Hematopoietic multipotent progenitor cell treated with erythropoietin and hydrocortisone succinate and interleukin-3 and kit ligand, for 17 days (in vitro differentiated cells): ENCODE measurements at places on chromosomes 3 and 15.

- peak; percentile 8 for DNase-seq
Observed at GRCh38 chr3:17478673-17479072, 263.8 kb downstream of the TBC1D5 start.

DNA sequence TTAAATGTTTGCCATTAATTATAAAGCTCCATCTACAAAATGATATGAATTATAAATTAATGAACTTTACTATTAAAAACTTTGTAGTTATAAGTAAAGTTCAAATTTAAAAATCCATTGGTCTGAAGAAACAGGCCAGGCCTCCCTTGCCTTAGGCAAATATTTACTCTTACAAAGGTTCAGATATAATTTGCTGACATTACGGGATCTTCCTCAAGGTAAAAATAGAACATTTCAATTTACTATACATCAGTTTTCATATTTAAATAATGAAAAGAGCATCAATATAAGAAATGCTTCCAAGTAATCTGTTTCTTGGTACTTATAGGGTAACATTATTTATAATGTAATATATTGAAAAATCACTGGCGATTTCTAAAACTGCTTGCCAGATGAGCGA is 3.7 kb downstream of the CMTM6 start:
- DNase-seq, result no peak

DNA sequence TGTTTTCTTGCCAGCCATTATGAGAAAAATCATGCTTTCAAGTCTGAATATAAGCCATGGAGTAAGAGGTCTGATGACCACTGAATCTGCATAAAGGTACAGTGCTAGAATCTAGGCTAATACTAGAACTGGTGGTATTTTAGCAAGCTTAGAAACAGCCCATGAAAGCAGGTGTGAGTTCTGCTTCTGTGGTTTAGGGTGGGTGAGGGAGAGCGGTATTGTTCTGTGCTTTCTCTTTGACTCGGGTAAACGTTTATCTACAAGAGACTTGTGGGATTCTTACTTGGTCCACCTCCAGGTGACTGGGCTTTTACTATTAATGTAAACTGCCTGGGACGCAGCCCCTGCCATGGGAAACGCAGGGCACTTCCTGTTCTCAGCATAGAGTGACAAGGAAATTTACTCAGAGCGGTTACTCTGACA is 55.2 kb downstream of the PGPEP1L start:
- DNase-seq, result no peak

DNA sequence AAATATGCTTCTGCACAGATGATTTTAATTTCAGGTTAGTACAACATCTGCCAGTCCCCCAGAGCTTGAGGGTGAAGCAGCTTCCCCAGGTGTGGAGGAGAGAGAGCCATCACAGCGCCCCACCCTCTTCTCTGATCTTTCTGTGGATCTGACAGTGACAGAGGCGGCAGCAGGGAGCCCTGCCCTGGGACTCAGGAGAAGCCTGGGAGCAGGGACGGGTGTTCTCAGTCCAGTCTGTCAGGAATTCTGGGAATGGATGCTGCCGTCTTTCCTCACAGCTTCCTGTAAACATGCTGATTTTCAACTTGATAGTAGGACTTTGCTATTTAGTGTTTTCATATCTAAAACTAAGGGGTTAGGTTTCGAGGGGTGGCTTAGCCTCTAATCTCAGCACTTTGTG is 11.4 kb upstream of the RAB8B start:
- DNase-seq, result no peak

DNA sequence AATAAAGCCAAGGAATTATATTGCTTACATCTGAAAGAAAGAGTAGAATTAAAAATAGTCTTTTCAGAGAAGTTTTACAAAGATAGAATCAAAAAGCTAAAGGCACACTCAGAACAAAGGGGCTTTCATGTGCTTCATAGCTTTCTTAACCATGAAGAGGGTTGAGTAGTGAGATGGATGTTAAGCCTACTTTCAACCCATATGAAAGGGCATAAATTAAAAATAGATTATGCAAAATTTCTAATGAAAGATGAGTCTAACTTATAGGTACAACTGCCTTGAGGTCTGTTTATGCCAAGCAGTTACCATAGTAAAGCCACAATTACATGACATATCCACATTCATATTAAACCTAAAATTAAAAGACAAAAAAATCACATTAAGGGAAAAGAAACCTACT is 223.3 kb upstream of the ARHGEF26 start:
- no peak for DNase-seq

DNA sequence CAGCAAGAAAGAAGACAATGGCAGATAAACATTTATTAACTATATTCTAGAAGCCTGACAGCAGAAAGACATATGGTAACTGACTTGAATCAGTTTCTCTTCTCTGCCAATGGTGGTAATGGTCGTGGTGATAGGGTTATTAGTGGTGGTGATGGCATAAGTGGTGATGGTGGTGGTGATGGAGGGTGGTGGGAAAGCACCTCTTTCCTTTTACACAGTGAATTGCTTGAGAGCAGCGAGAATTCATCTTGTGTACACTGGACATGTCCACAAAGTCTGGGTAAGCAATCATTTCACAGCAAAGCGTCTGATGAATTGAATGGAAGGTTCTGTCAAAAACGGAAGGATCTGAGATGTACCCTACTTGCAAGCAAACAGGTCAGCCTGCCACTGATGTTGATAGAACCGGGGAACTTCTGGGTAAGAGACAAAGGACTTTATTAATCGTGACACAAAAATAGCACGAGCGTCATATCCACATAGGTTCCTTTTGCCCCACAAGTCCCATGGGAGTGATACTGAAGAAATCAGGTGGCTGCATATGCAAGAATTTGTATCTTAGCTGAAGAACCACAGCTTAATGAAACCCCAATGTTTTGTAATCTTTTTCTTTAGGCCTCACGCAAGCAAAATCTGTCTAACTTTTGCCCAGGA is 23.5 kb upstream of the TBC1D5 start:
- no peak for DNase-seq

- no peak for DNase-seq
Observed at GRCh38 chr3:62101488-62101887, 271.9 kb downstream of the FEZF2 start.

DNA sequence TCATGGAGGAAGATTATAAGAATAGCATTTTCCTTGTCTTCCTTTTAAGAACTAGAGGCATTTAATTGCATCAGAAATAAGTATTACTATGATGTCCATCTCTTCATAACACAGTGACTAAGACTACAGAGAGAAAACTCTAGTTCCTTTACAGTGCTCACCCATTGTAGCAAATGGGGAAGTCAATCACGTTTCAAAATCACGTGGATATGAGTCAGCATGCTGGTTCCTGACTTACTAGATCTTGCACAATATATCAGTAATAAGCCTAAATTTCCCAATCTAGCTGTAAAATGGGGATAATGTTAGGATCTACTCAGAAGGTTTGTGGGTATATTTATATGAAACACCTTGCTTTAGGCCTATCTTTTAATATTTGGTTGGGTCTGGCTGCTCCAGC is 254.8 kb upstream of the EOMES start:
- no peak for DNase-seq

- DNase-seq, result no peak
Observed at GRCh38 chr15:80323285-80323684, 71.3 kb upstream of the CTXND1 start.

- no peak for DNase-seq
Observed at GRCh38 chr3:57893668-57894067, 114.6 kb upstream of the FLNB start.

DNA sequence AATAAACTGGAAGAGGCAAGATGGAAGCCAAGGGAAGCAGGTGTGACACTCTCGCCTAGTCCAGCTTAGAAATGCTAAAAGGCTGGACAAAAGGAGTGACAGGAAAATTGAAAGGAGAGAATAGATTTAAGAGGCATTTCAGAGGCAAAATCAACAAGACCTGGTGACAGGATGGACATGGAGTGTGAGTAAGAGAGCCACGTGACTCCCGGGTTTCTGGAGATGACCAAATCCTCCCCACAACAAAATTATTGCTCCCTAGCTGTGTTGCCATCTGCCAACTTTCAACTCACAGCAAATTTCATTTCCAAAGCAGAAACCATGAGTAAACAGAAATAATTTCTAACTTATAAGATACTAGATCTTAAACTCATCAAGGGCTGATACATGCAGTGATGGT is 52.6 kb downstream of the MTHFS start:
- DNase-seq, result no peak

GRCh38 chr3:172082269-172082668 is 42.9 kb downstream of the FNDC3B start:
- DNase-seq, result no peak

DNA sequence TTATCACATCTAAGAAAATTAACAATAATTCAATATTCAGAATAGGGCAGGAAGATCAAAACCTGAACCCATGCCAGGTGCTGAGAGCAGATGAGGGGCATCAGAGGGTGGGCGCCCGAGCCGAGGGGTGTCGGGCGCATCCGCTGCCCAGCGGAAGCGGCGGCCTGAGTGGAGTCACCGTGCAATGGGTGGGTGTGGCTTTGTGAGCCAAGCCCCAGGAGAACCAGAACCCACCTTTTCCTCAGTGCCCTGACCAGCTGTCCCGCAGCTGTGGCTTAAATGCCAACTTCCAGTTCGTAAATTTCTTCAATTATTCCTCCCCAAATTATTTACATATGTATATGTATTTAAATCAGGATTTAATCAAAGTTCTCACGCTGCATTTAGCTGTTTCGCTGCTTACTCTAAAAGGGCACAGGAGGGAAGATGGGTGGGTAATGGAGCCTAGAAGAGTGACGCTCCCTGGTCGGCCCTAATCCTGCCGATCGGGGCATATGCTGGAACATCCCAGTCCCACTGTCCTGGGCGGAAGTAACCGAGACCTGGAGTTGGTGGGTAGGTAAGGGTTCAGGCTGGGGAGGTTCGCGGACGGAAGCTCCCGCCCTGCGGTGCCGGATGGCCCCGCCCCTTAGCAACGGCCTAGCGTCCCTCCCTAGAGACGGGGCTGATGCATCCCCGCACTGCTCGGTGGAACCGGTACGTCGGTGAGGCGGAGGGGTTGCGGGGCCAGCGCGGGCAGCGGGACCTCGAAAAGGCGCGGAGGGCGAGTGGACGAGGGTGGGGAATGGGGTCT is 1.3 kb downstream of the DNAH1 start:
- DNase-seq, result no peak

- no peak for DNase-seq
Observed at GRCh38 chr15:71565006-71565405, 245.3 kb upstream of the NR2E3 start.

GRCh38 chr15:59933607-59934006 is 70.5 kb upstream of the FOXB1 start:
- no peak for DNase-seq

GRCh38 chr15:70439880-70440279 is 323.5 kb downstream of the UACA start:
- no peak for DNase-seq

DNA sequence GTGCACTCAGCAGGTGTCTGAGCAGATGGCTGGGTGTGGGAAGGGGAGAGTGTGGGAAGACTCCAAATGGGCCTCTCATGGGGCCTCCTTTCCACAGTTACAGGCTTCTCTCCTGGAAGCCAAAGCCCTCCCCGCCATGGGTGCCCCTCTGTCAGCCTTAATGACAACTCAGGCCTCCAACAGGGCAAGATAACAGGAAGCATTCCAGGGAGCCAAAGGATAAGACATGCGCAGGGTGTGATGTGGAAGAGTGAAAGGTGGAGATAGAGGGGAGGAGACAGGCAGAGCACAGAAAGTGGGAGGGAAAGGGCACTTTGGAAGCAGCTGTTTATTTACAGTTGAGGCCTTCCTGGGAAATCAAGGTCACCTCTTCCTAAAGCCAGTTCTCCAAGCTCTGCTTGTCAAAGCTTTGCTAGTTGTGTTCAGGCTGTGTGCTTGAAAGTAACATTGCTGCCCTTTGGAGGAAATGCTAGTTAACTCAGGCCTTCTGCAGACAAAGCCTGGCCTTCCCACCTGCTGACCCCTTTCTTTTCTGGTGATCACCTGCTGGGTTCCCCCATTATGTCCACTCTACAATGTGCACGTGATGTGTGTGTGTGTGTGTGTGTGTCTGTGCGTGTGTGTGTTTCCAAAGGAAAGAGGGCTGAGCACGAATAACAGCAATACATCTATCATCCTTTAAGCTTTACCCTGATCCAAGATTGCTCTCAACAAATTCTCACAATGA is 35.2 kb upstream of the SMAD3 start:
- DNase-seq, result no peak

DNA sequence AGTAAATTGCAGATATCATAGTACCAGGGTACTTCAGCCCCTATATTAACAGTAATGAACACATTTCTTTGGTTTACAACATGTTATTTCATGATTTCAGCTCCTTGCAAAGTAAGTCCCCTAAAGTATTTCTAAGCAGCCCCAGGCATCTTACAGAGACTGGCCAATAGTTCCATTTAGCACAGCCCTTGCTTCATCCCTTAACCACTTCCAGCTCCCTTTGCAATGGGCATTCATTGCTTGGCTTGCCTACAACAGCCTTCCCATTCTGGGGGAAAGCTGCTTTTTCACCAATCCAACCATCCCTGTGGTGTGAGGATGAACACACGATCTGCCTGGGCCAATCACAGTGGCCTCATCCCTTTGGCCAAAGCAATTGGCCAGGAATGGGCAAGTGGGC is 67.2 kb upstream of the XCR1 start:
- no peak for DNase-seq

DNA sequence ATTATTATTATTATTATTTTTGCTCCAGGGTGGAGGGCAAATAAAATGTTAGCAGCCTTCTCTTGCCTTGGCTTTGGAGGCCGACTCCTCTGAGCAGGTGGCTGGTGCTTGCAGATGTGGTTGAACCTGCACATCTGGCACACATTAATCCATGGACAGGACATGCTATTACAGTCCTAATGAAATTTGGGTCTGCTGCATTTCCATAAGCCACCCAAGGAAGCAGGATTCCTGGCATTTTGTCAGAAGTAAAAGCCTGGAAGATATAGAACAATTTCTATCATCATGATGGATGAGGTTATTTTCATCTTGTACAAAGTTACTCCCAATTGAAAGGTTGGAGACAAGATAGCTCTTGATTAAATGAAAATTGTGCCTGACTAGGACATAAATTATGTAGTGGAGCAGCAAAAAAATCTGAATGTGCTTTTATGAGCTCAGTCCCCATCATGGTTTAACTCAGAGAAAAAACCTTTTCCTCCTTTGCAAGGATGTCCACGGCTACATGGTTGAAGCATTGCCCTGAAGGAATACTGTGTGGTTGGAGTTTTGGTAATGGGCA is 130.9 kb upstream of the RGMA start:
- DNase-seq, result no peak

DNA sequence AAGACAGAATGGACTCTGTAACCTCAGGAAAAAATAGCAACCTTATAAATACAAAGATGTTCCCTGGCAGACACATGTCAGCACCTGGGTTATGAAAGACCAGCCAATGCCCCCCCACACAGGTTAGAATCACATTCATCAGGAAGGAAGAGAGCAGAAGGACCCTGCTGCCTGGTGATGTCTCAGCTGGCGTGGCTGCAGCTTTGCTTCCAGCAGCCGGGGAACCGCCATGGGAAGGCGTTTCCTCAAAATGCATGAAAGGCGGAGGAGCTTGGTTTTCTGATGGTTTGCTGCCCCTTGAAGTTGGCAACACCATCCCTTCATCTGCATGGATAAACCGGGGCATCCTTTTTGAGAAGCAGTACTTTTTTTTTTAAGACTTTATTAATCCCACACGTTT is 10.9 kb upstream of the NSMCE3 start:
- no peak for DNase-seq

- DNase-seq, result no peak
Observed at GRCh38 chr3:136196064-136196400, at the start of gene MSL2. TSS of gene MSL2 (minus strand) at chr3:136196335. CDS start at chr3:136195113, 1,222 bp downstream.

GRCh38 chr15:79977431-79978054 is 6.5 kb upstream of the BCL2A1 start:
- DNase-seq, result no peak

- DNase-seq, result no peak
Observed at GRCh38 chr3:148235566-148235965, 462.1 kb upstream of the AGTR1 start.
